ENCODE measurements at places on chromosomes 13 and 19.

- DNase-seq = no peak
Observed at GRCh38 chr13:94181461-94182107, 297.9 kb downstream of the DCT start.

DNA sequence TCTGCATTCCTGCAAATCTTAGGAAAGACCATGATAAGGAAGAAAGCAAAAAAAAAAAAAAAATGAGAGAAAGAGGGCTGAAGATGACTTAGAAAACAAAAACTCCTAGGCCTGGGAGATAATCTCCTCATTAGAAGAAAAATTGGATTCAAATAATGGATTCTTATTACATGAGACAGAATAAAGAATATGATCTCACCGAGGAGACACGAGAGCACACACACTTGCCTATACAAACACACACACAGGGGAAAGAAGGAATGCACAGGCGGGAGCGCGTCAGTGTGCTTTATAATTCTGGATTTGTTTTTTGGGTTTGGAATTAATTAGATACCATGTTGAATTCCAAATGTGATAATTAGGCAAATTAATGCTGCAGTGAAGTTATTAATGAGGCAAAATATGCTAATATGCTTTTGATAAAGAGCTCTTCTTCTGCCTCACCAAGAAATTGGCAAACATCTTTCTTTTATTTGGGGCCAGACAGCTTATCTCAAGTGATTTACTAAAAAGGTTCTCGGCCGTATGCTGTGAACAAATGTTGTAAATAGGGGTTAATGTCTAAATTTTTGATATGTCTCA lies 36.1 kb upstream of the PCDH8 start:
- DNase-seq = no peak

DNA sequence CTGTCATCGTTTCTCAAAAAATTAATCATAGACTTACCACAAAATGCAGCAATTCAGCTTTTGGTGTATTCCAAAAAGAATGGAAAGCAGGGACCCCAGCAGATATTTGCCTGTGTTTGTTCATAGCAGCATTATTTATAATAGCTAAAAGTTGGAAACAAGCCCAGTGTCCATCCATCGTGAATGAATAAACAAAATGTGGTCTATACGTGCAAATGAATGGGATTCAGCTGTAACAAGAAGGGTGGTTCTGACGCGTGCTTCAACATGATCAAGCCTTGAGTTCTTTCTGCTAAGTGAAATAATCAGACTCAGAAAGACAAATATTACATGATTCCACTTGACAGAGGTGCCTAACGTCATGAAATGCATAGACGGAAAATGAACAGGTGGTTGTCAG lies 36.4 kb downstream of the PSG11 start:
- no peak for DNase-seq

- no peak for DNase-seq
Observed at GRCh38 chr13:104648291-104648690, 1582.1 kb upstream of the SLC10A2 start.

DNA sequence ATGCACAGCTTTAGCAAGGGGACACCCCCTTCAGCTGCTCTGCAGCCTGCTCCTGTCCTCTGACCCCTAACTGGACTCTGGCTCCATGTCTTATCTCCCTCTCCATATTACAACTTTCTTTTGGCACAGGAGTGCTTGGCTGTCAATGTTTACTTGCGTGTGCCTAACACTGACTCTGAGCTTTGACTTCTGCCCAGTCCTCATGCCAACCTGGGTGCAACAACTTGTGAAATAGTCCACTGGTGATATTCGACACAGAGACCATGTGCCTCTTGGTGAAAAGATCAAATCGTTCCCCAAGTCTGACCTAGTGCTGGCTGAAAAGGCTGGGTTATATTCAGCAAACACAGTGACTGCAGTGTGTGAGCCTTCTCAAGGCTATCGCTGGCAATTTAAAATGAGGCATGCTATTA lies 34.1 kb upstream of the KLF12 start:
- DNase-seq = no peak

GRCh38 chr19:42278452-42279154 lies 9.6 kb downstream of the CIC start:
- no peak for DNase-seq

- no peak for DNase-seq
Observed at GRCh38 chr13:28716511-28716910, 2.3 kb downstream of the SLC46A3 start.

- no peak for DNase-seq
Observed at GRCh38 chr13:46124967-46125933, 20.4 kb upstream of the CPB2 start.

DNA sequence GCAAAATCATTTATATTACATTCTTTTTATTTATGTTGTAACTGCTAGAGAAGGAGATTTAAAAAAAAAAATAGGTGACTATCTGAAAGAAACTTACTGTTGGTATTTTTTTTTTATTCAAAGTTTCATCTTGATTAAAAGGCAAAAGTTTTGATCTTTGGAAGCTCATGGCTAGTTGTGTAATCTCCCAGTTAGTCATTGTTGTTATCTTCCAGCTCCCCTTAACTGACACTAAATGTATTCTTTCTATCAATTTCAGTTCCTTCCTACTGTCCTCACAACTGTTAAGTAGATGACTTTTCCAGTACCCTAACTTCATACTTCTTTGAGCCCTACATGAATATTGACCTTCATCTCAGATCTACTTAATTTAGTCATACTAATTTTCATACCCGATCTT lies 71.1 kb downstream of the PIBF1 start:
- no peak for DNase-seq

GRCh38 chr19:52296773-52297600 lies at the start of gene ZNF480:
ZNF480 (plus strand) TSS chr19:52297169; CDS start chr19:52300413, 3,244 bp downstream.
- DNase-seq = peak; percentile 85

Measured in CD8-positive, alpha-beta T cell (primary cell).